ENCODE measurements at places on chromosomes 4 and X. TPM values are rescaled to one million over a fixed set of nuclear protein-coding genes. Genes with fewer than 3 reads are reported as not detected.

DNA sequence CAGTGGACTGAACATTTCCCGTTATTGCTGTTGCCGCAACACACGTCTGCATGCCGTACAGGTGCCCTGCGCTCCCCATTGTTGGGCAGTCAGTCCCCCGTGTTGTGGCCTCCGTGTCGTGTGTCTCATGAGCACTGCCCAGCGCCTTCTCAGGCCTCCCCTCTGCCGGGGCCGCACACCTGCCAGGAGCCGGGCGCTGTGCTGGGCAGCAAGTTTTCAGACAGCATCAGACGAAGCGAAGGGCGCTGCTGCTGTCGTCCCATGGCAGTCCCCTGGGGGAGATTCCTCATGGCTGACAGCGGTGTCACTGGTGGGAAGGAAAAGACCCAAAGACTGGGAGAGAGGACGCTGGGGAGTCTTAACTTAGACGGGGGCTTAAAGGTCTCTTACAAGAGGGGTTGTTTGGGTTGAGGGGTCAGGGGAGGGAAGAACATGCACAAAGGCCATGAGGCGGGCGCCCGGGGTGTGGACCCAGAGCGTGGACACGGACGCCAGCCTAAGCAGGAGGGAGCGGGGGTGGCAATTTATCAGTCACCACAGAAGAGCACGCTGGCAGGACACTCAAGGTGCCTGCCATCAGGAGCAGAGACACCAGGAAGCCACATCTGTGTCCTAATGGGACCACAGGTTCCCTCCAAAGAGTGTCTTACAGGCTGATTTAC lies 47.3 kb downstream of the RGS12 start:
- DNase-seq: no peak

DNA sequence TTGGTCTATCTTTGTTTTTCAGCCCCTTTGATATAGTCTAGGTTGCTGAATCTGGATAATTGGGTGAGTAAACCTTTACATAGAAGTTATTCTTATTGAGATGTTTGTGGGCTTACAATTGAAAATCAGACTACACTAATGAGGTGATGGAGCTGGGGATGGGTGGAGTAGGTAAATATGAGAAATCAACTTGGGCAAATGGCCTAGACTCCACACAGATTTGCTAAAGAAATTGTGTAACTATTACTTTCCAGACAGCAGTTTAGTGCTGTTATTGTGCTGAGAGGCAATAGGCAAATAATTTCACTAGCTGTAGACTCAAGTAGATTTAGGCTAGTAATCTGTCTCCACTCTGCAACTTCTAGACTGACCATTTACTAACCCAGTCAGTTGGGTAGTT lies 8.2 kb downstream of the DIAPH2 start:
- DNase-seq: no peak

GRCh38 chrX:39936886-39937770 lies 160.6 kb downstream of the BCOR start:
- DNase-seq: no peak

DNA sequence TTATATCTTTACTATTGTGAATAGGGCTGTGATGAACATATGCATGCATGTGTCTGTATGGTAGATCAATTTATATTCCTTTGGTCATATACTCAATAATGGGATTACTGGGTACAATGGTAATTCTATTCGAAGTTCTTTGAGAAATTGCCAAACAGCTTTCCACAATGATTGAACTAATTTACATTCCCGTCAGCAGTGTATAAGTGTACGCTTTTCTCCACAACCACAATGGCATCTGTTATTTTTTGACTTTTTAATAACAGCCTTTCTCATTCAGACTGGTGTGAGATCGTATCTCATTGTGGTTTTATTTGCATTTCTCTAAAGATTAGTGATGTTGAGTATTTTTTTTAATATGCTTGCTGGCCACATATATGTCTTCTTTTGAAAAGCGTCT lies 439.4 kb upstream of the KLHL4 start:
- no peak for DNase-seq

GRCh38 chrX:72735561-72735960 lies 21.5 kb upstream of the PHKA1 start:
- no peak for DNase-seq

DNA sequence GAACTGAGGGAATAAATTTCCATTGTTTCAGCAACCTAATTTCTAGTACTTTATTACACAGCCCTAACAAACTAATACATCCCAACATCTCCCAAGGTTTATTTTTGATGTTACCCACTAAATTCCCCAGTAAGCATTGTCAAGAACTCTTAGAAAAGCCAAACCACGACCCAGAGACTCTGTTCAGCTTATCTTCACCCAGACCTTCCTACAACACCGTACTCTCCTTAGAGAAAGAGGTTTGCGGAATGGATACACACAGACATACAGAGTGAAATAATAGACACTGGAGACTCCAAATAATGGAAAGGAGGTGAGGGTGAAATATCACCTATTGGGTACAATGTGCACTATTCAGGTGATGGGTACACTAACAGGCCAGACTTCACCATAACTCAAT lies 75.6 kb downstream of the LRBA start:
- no peak for DNase-seq

DNA sequence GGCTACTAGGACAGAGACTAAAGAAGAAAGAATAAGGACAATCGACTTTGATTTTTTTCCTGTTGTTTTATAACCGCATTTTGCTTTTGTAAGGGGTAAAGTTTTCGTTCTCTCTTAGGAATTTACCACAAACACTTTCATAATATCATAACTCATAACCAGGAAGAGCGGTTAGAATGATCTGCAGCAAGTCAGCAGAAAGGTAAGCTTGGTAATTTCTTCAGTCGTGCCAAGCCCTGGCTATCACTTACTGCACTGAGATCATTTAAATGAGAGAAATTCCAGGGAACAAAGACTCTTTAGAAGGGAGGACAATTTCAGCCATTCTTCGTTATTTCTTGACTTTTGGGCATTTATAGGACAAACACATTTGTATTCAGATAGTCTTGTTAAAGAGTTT lies 258.1 kb downstream of the UNC5C start:
- DNase-seq: no peak

GRCh38 chrX:66050140-66050569 lies 10.3 kb upstream of the VSIG4 start:
- DNase-seq: peak; percentile 21

- no peak for DNase-seq
Measured at GRCh38 chr4:40939856-40940255, 190.1 kb downstream of the NSUN7 start.

DNA sequence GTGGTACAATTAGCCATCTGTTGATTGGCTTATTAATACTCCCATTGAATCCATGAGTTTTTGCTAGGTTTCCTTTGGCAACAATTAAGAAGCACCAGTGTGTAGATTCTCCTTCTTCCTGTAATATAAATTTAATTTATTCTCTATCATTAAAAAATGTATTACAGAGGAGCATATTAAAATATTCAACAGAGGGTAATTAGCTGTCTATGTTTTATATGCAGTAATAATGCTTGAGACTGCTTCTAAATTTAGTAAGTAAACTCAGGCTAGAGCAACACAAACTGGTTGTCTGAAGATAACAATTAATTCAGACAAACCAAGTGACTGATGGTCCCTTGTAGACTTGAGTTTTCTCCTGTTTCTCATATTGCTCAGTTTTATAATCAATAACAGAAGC lies 192.4 kb downstream of the FAT4 start:
- DNase-seq: no peak

DNA sequence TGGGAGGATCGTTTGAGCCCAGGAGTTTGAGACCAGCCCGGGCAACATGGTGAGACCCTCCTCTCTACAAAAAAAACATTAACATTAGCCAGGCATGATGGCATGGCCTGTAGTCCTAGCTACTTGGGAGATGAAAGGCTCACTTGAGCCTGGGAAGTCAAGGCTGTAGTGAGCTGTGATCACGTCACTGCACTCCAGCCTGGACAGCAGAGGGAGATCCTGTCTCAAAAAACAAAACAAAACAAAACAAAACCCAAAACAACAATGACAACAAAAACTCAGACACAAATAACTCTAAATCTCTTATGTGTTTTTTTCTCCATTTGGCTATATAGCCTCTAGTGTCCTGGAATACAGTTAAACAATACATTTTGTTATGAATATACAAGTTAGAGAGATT lies 127.3 kb upstream of the STK26 start:
- DNase-seq: no peak

DNA sequence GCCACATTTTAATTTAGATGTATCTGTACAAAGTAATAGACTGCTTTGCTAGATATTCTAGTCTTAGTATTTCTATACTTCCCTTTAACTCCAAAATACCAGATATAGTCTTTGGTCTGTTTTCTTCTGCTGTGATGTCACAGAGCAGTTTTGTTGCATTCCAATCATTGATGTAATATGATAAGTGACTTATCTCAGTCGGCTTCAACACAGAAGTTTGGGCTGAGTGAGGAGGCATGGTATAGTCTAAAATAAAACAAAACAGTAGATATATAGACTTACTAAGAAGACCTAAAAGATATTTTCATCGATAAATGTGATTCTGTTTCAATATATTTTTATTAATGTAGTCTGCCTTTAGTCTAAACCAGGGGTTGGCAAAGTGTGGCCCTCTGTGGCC lies 169.9 kb downstream of the DCK start:
- DNase-seq: no peak

DNA sequence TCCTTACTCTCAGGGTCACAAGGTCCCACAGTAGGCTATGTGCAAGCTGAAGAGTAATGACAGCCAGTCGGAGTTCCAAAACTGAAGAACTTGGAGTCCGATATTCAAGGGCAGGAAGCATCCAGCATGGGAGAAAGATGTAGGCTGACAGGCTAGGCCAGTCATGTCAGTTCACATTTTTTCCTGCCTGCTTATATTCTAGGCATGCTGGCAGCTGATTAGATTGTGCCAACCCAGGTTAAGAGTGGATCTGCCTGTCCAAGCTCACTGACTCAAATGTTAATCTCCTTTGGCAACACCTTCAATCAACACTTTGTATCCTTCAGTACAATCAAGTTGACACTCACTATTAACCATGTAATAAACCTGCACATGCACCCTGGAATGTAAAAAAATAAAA lies 960.9 kb upstream of the HS3ST1 start:
- no peak for DNase-seq

GRCh38 chr4:165906272-165906671 lies 33.2 kb downstream of the TLL1 start:
- DNase-seq: no peak

DNA sequence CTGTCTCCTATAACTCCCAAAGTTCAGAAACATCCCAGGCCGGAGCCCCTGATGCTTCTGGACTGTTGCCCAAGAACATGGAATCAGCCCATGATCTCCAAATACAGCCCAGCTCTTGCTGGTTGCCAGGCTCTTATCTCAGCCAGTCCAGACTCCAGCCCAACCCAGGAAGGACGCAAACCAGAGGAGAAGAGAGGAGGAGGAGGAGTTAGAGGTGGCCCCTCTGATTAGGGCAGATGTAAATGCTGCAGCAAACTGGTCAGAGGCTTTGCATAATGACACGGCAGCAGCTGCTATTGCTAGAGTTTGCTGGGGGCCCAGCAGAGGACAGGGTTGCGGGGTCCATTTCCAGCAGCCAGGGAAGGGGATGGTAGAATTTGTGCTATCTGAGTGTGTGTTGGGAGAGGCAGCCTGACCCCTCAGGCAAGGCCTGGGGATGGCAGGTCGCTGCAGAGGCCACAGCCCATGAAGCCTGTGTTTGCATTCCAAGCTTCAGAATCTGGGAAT lies 4.2 kb upstream of the OTUD5 start:
- DNase-seq: no peak

- DNase-seq: no peak
Measured at GRCh38 chr4:94338681-94339351, 3.8 kb downstream of the HPGDS start.

GRCh38 chrX:69466546-69466945 lies 37.6 kb upstream of the NALF2 start:
- DNase-seq: no peak

GRCh38 chrX:2410279-2411020 lies 90.3 kb downstream of the DHRSX start:
- DNase-seq: peak; percentile 84

DNA sequence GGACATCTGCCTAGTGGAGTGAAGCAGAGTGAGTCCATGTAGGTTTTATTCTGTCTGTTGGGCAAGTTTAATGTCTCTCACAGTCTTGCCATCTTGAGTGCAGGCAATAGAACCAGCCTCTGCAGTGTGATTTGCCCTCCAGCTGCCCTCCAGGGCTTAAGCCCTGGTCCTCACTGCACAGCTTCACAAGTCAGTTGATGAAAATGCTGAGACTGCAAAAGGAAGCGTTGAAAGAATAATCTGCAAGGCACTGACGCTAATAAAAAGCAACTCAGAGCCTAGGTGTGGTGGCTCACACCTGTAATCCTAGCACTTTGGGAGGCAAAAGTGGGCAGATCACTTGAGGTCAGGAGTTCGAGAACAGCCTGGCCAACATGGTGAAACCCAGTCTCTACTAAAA lies 54.1 kb upstream of the PHOX2B start:
- no peak for DNase-seq

GRCh38 chrX:78708262-78708661 lies 39.3 kb upstream of the LPAR4 start:
- DNase-seq: peak; percentile 17

DNA sequence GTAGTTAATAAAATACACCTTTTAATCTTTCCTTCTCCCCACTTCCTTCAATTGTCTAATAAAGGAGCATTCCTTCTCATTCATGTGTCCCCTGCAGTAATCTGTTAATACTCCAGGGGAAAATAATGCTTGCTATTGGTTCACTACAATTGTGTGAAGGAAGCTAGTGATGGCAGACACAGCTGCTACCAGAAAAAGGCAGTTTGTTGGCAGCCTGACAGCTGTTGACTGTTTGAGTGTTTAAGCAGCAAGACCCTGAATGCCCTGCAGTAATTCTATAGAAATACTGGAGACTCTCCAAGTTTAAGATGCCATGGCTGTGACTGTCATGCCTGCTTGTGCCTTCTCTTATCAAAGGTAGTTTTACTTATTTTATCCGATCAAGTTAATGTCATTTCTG lies 359.5 kb downstream of the C4orf33 start:
- DNase-seq: no peak

- no peak for DNase-seq
Measured at GRCh38 chr4:138185859-138186645, 56.1 kb downstream of the SLC7A11 start.

- no peak for DNase-seq
Measured at GRCh38 chrX:150052226-150052625, 113.9 kb upstream of the EOLA2 start.

GRCh38 chr4:144611850-144612249 lies 34.1 kb upstream of the HHIP start:
- no peak for DNase-seq

GRCh38 chr4:21191317-21191716 lies 491.1 kb downstream of the PACRGL start:
- no peak for DNase-seq

BEND2 gene
- not detected for total RNA-seq

MAN2B2 gene
- 53.6 TPM for total RNA-seq

NDNF gene
- total RNA-seq: 45.2 TPM

CORIN gene
- total RNA-seq: 6.6 TPM

TIMM8A gene
- total RNA-seq: 6.6 TPM

DMP1 gene
- not detected for total RNA-seq

ERVMER34-1 gene
- total RNA-seq: 0.66 TPM

C4orf46 gene
- total RNA-seq: 2.7 TPM

DOK7 gene
- total RNA-seq: 7.4 TPM

AFF2 gene
- total RNA-seq: 36.0 TPM

MAPK10 gene
- total RNA-seq: 45.0 TPM

ABCG2 gene
- total RNA-seq: 3.5 TPM

EGFL6 gene
- 3.6 TPM for total RNA-seq

WDFY3 gene
- total RNA-seq: 102 TPM

STK32B gene
- 4.1 TPM for total RNA-seq

SSX3 gene
- total RNA-seq: not detected

DCK gene
- total RNA-seq: 14.0 TPM

SLC6A14 gene
- 0.12 TPM for total RNA-seq

TMEM255A gene
- total RNA-seq: 0.98 TPM

F11 gene
- total RNA-seq: 23.9 TPM
